A549 treated with dexamethasone at 1 μM for 4 hours (cell line): ENCODE measurements at places on chromosomes 2 and 18. TPM values are rescaled to one million over a fixed set of nuclear protein-coding genes. Genes with fewer than 3 reads are reported as not detected.

The MZT2A gene
- total RNA-seq, result 117 to 187 TPM (median 170 TPM) in 5 replicates

The CHN1 gene
- 17.3 to 21.5 TPM (median 18.5 TPM) in 5 replicates for total RNA-seq

The NEU4 gene
- 0.25 to 0.34 TPM (median 0.27 TPM) in 4 of 5 replicates, not detected in the other for total RNA-seq

The MOGAT1 gene
- total RNA-seq, result not detected in 5 replicates

The KCNG3 gene
- total RNA-seq, result 0.41 to 0.73 TPM (median 0.54 TPM) in 5 replicates

The HOXD4 gene
- total RNA-seq, result 0.10 to 0.46 TPM (median 0.38 TPM) in 5 replicates

The NYAP2 gene
- total RNA-seq, result 0.02 to 0.04 TPM (median 0.03 TPM) in 4 of 5 replicates, not detected in the other

The ALPI gene
- total RNA-seq, result 0.02 to 0.05 TPM (median 0.04 TPM) in 3 of 5 replicates, not detected in the others

The CREG2 gene
- 6.9 to 11.8 TPM (median 10.9 TPM) in 5 replicates for total RNA-seq

The TUBA4B gene
- 0.12 to 0.20 TPM (median 0.16 TPM) in 3 of 5 replicates, not detected in the others for total RNA-seq

The NXPH2 gene
- not detected in 5 replicates for total RNA-seq

The SLC9A4 gene
- not detected in 5 replicates for total RNA-seq

The ASXL3 gene
- not detected in 5 replicates for total RNA-seq

The REG3G gene
- total RNA-seq, result not detected in 5 replicates

The RAB17 gene
- total RNA-seq, result 0.19 to 0.54 TPM (median 0.32 TPM) in 5 replicates

The TTR gene
- 0.11 to 0.13 TPM in 2 of 5 replicates, not detected in the others for total RNA-seq

The TBR1 gene
- total RNA-seq, result 0.01 to 0.09 TPM (median 0.04 TPM) in 4 of 5 replicates, not detected in the other

The DCC gene
- total RNA-seq, result not detected in 5 replicates

The SCTR gene
- 0.15 to 0.18 TPM in 2 of 5 replicates, not detected in the others for total RNA-seq

The FAM237A gene
- not detected in 5 replicates for total RNA-seq

The KYNU gene
- total RNA-seq, result 220 to 265 TPM (median 257 TPM) in 5 replicates

The NEB gene
- 0.18 to 0.49 TPM (median 0.35 TPM) in 5 replicates for total RNA-seq

The PIAS2 gene
- total RNA-seq, result 6.3 to 11.4 TPM (median 9.9 TPM) in 5 replicates

The FHOD3 gene
- 2.5 to 3.3 TPM (median 2.6 TPM) in 5 replicates for total RNA-seq

The SMARCAL1 gene
- total RNA-seq, result 12.2 to 16.1 TPM (median 15.6 TPM) in 5 replicates

The PLCL1 gene
- 0.02 TPM in 1 of 5 replicates, not detected in the others for total RNA-seq

The KCNS3 gene
- total RNA-seq, result 1.1 to 1.5 TPM (median 1.3 TPM) in 5 replicates

The ELOA2 gene
- total RNA-seq, result not detected in 5 replicates

The DNAH6 gene
- 0.01 to 0.12 TPM (median 0.04 TPM) in 4 of 5 replicates, not detected in the other for total RNA-seq

The NEURL3 gene
- total RNA-seq, result 0.39 to 0.61 TPM (median 0.45 TPM) in 5 replicates

The BMP10 gene
- not detected in 5 replicates for total RNA-seq

The CAD gene
- total RNA-seq, result 46.1 to 66.1 TPM (median 64.5 TPM) in 5 replicates

The SERPINB7 gene
- total RNA-seq, result 1.5 to 2.3 TPM (median 2.0 TPM) in 5 replicates

The CNDP1 gene
- total RNA-seq, result not detected in 5 replicates

The TUBB8B gene
- total RNA-seq, result 0.12 TPM in 1 of 5 replicates, not detected in the others

The PSMA8 gene
- total RNA-seq, result not detected in 5 replicates

The COLEC11 gene
- total RNA-seq, result 0.47 to 0.83 TPM (median 0.69 TPM) in 5 replicates

The KCNG2 gene
- total RNA-seq, result not detected in 5 replicates

The HTR2B gene
- total RNA-seq, result 0.04 TPM in 1 of 5 replicates, not detected in the others

The AQP4 gene
- total RNA-seq, result 0.13 TPM in 1 of 5 replicates, not detected in the others
